ENCODE measurements at places on chromosomes 3 and 15. TPM values are rescaled to one million over a fixed set of nuclear protein-coding genes. Genes with fewer than 3 reads are reported as not detected.

DNA sequence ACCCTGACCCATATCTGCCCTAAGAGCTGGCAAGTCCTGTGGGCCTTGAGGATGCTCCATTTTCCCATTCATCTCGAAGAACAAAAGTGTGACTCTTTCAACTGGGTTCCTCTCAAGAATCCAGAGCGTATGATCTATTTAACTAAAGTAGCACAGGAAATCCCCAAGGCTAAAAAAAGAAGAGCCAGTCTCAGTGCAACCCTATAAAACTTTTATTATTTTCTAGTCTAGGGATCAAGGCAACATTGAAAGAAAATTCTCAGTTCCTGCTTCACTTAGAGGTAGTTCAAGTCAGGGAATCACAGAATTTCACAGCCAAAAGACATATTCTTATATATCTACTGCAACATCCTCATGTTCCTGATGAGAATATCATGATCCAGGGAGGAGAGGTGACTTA lies 51.6 kb upstream of the GRM7 start:
- no peak for DNase-seq

DNA sequence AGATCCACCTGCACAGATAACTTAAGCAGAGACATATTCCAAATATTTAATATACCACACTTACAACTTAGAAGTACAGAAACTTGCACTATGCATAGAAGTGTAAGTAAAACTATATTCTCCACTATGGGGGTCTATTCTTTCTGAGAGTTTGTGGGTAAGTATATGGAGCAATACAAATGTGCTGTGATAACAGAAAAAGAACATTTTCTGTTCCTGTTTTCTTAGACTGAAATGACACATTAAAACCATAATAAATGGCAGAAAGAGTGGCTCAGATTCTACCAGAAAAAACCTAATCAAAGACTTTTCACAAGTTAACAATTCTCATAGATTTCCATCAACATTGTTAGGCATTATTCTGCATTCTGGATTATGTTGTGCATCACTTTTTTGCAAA lies 96.6 kb upstream of the WNT7A start:
- DNase-seq, result no peak

SCAMP5 gene
- 10.2 TPM for total RNA-seq

DNAH12 gene
- 0.19 TPM for total RNA-seq

THSD4 gene
- total RNA-seq, result 63.6 TPM
